Aorta (tissue), 5 donors: ENCODE measurements at places on chromosomes 5 and 9.

DNA sequence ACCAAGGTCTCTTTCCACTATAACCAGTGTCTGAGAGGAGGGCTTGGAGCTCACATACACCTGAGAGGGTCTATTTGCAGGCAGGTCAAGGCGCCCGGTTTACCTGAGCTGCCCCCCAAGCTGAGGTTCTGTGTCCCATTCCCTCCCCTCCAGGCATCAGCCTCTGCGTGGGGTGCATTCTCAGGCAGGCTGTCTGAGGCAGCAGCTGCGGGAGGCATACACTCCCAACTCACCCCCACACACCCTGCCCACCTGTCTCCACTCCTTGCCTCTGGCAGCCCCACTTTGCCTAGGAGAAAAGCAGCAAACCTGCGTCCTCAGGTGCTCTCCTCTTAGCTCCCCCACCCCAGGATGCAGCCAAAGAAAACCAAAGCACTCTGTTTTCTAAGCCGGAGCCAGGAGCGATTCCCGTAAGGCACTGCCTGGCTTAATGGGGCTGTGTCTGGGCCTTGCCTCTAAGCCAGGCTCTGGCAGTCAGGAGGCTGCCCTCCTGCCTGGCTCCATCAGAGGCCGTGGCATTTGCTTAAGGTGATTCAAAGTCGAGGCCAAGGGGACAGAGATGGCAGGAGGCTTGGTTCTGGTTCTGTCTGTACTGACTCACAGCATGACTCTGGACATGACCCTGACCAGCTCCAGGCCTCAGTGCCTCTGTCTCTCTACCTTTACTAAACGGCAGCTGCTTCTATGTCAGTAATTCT lies 139.2 kb upstream of the TRIM32 start:
- DNase-seq = no peak

DNA sequence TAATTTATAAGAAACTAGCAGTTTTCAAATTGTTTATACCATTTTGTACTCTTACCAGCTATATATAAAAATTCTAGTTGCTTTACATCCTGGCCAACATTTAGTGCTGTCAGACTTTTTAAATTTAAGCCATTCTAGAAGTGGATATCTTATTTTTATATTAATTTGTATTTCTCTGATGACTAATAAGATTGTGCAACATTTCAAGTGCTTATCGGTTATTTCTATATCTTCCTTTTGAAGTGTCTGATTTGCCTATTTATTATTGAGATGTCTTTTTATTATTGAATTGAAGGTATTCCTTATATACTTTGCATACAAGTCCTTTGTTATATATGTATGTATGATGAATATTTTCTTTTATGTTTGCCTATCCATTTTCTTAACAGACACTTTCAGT lies 324.0 kb downstream of the ELAVL2 start:
- DNase-seq = no peak

- no peak for DNase-seq
Observed at GRCh38 chr5:26802944-26803343, 235.4 kb downstream of the CDH9 start.

- no peak for DNase-seq
Observed at GRCh38 chr5:98072921-98073320, 700.5 kb upstream of the RGMB start.

GRCh38 chr5:131496400-131496713 lies 138.7 kb downstream of the RAPGEF6 start:
- DNase-seq = no peak

- DNase-seq = no peak
Observed at GRCh38 chr5:133261993-133262392, 210.2 kb downstream of the HSPA4 start.

DNA sequence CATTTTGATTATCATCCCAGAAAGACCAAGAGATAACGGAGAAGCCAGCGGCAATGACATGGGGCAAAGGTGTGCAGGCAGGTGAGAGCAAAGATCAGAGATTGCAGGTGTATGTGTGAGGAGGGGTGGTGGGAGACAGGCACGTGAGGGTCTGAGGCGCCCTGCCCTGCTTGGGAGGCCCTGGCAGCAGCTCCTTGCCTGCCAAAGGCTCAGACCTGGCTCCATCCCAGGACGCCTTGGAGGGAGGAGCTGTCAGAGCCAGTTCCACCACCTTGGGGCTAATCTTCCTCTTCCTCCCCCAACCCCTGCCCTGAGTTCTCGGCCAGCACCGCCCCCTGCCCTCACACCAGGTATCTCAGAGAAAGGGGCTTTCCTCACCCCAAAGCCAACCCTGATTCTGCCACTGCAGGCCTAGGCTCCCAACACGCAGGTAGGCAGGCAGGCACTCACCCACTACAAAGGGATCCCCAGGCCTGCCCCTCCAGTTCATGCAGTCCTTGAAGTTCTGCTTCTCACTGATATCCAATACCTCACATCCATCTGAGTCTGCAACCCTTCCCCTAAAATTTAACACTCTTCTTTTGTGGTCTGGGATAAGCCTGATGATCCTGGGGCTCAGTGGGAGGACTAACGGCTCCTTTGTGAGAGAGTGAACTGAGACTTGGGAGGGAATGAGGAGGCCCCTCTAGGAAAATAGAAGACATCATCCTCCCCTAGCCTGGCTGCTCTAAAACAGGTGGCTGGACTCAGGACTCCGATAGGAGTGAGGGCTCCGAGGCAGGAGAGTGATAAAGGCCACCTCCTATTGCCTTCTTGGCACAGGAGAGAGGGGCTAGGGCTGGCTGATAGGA lies 1.8 kb downstream of the AQP3 start:
- DNase-seq = no peak

- no peak for DNase-seq
Observed at GRCh38 chr5:90897618-90898017, 339.0 kb downstream of the ADGRV1 start.

GRCh38 chr9:99466104-99466503 lies 244.0 kb downstream of the SEC61B start:
- no peak for DNase-seq

- peak; percentile 70 for DNase-seq
Observed at GRCh38 chr9:128503870-128504269, 649 bp upstream of the GLE1 start.

GRCh38 chr5:57157666-57158065 lies 16.2 kb upstream of the GPBP1 start:
- DNase-seq = no peak

GRCh38 chr5:180670586-180671359 lies 21.4 kb upstream of the FLT4 start:
- no peak for DNase-seq

GRCh38 chr5:125720348-125720685 lies 702.9 kb upstream of the GRAMD2B start:
- DNase-seq = no peak
